ENCODE measurements at places on chromosomes 1 and 21.

GRCh38 chr1:32897082-32898049, 3.8 kb downstream of the TMEM54 start:
- H3K36me3 ChIP-seq = no peaks in the 10 kb centered on the region
- no peak overlapping the region for H3K27ac ChIP-seq
- H3K4me1 ChIP-seq = peaks cover 32% of the 10 kb centered on the region
- peaks cover 28% of the 10 kb centered on the region for H3K27me3 ChIP-seq
- H3K4me3 ChIP-seq = no peak overlapping the region

DNA sequence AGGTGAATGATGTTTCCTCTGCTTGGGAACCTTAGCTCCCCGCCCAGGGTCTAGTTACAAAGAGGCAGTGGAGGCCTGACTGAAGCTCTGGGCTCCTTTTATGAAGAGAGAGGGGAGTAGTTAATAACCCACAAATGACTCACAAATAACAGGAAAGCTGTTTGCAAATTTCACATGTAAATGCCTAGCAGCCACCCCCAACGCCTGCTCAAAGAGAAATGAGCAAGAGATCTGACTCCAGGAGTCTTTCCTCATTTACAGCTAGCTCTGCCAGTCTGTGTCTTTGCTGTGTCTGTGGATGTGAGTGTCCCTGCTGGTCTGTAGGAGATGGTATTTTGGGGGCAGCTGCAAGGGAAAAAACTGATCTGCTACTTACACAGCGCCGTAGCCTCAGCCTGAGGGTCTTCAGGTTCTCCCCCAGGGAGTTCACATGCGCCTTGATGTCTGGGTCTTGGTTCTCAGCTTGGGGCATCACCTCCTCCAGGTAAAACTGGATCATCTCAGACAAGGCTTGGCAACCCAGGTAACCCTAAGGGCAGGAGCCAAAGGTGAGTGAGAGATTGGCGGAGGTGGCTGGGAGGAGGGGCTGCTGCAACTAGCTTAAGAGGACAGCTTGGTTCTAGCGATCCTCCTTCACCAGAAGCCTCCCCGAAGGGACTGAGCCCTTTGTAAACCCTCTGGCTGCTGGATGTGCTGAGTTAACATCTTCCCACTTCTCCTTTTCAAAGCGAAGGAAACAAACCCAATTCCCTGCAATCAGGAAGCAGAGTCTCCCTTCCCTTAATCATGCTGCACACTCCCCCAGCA, at the start of gene IL19:
TSS of gene IL19 (plus strand) at position 243 of the 807 bp plus-strand sequence. CDS start 65,890 bp downstream, outside the sequence.
- H3K36me3 ChIP-seq = no peaks in the 10 kb centered on the region
- H3K4me1 ChIP-seq = no peaks in the 10 kb centered on the region
- peak within 1 kb of the TSS; percentile 32 for H3K4me3 ChIP-seq

DNA sequence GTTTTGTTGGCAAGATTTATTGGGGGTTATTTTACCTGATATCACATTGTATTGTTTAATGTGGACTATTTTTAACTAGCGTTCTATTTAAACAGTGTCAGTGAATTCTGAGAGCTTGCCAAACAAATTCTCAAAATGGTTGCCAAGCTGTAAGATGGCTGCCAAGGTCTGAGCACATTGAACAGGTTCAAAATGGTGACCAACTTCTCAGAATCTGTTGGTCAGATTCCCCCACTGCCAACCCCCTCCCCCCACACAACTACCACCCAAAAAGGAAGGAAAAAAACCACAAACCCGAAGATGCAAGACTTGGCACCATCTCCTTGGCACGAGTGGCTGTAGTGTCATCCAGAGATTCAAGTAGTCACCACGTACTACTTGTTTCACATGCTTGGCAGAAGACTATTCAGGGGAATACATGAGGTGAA, 159.1 kb downstream of the NFIA start:
- peak overlapping the region; percentile 77 for H3K27ac ChIP-seq
- peak overlapping the region; percentile 44 for H3K4me3 ChIP-seq
- H3K27me3 ChIP-seq = no peaks in the 10 kb centered on the region
- peaks cover 72% of the 10 kb centered on the region for H3K4me1 ChIP-seq

DNA sequence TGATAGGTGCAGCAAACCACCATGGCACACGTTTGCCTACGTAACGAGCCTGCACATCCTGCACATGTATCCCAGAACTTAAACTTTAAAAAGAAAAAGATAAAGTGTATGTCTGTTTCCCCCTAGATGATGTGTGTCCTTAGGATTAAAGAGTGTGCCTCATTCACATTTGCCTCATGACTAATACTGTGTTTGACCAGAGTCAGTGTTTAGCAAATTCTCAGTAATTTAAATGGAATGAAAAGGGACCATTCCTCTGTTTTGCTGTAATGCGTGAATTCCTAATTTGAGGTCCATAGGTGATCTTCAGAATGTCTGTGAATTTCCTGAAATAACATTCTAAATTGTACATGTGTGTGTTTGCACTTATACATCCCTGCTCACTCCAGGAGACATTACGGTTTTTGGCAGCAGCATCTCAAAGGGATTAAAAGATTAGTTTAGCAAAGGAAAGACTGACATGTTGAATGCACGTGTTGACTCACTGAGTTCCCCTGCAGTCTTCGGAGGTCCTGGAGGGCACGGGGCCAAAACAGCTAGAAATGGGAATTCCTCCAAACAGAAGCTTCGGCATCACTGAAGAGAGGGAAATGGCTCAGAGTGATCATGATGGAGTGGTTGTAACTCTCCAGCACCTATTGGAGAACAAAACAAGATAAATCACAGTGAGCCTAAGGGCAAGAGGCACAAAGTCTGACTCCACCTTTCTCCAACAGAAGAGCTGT, 19.1 kb upstream of the SLC35F3 start:
- H3K27me3 ChIP-seq = no peaks in the 10 kb centered on the region
- no peaks in the 10 kb centered on the region for H3K4me1 ChIP-seq
- no peak overlapping the region for H3K4me3 ChIP-seq

GRCh38 chr1:40901886-40902852, 40.0 kb upstream of the CITED4 start:
- no peaks in the 10 kb centered on the region for H3K27me3 ChIP-seq
- H3K4me3 ChIP-seq = no peak overlapping the region

DNA sequence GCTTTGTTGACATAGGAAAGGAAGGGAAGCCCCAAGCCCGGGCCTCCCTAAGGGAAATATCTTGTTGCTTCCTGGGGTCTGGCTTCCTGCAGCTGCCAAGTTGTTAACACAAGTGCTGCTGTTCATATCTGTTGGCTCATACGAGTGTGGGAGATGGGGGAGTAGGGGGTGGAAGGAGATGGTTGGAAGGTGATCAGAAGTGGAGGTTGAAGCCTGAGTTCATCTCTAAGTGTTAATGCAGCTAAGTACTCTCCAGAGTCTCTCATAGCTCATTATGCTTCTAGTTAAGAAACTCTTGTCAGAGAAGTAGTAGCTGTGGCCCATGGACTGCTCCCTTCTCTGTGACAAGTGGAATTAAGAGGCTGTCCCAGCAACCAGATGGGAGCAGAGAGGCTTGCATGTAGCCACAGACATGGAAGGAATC, 319.2 kb upstream of the SPAG17 start:
- H3K27ac ChIP-seq = no peak overlapping the region
- no peak overlapping the region for H3K4me3 ChIP-seq
- no peaks in the 10 kb centered on the region for H3K36me3 ChIP-seq

- no peak overlapping the region for H3K4me3 ChIP-seq
- no peak overlapping the region for H3K27ac ChIP-seq
- H3K27me3 ChIP-seq = no peaks in the 10 kb centered on the region
- no peaks in the 10 kb centered on the region for H3K4me1 ChIP-seq
- no peaks in the 10 kb centered on the region for H3K36me3 ChIP-seq
Observed at GRCh38 chr1:237894131-237894530, 3.4 kb upstream of the ZP4 start.

DNA sequence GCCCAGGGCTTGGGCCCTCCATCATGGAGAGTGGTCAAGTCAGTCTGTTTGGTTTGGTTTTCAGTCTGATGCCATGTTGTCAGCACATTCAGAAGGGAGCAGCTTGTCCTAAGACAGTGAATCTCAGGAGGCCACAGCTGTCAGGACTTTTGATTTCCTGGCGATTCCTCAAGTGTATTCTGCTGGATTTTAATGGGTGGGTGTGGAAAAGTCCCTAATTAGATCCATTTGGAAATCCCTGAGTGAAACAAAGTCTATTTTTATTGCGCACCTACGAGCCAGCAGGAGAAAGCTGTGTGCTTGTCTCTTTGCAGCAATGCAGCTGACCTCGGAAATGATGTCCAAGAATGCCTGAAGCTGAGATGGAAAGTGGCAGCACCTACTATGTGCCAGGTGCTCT, 21.6 kb upstream of the FHAD1 start:
- no peaks in the 10 kb centered on the region for H3K4me1 ChIP-seq
- peaks cover 5% of the 10 kb centered on the region for H3K36me3 ChIP-seq
- no peak overlapping the region for H3K27ac ChIP-seq
- no peak for DNase-seq
- no peak overlapping the region for H3K4me3 ChIP-seq
- H3K27me3 ChIP-seq = no peaks in the 10 kb centered on the region

DNA sequence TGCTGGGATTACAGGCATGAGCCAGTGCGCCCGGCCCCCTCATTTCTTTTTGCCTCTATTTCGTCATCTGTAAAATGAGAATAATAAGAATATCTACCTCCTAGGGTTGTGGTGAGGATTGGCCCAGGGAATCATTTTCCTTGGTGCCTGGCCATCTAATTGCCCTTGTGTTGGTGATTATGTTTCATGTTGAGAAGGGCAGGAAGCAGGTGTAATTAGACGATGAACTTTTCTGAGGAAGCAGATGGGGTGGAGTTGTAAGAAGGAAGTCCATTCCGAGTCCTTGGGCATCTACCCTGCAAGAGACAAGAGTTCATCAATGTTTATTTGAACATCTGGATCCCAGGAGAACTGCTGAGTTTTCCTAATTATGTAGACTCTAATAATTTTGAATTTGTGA, 38.7 kb upstream of the NEK2 start:
- no peaks in the 10 kb centered on the region for H3K27me3 ChIP-seq
- no peak overlapping the region for H3K27ac ChIP-seq
- no peaks in the 10 kb centered on the region for H3K36me3 ChIP-seq
- DNase-seq = no peak

Measured in esophagus muscularis mucosa (tissue), 4 donors.